ENCODE measurements at places on chromosomes 13 and 19. TPM values are rescaled to one million over a fixed set of nuclear protein-coding genes. Genes with fewer than 3 reads are reported as not detected.
A peak's percentile ranks its signal among the peaks of the same experiment; 100 is the strongest.

- DNase-seq, result no peak
- no peak overlapping the region for H3K4me3 ChIP-seq
- H3K4me1 ChIP-seq, result peaks cover 23% of the 10 kb centered on the region
- H3K36me3 ChIP-seq, result no peaks in the 10 kb centered on the region
- no peaks in the 10 kb centered on the region for H3K27me3 ChIP-seq
These were observed 18.6 kb downstream of the ITM2B start for GRCh38 chr13:48251611-48252081.

- peaks cover 27% of the 10 kb centered on the region for H3K4me1 ChIP-seq
- peak within 1 kb of the TSS; percentile 97 for H3K4me3 ChIP-seq
- H3K27me3 ChIP-seq, result no peaks in the 10 kb centered on the region
- DNase-seq, result peak; percentile 75
These were observed at the start of gene ZNF792 for GRCh38 chr19:34963573-34964406. Gene ZNF792 (minus strand): TSS chr19:34964229. CDS start chr19:34963662, 567 bp downstream.

DNA sequence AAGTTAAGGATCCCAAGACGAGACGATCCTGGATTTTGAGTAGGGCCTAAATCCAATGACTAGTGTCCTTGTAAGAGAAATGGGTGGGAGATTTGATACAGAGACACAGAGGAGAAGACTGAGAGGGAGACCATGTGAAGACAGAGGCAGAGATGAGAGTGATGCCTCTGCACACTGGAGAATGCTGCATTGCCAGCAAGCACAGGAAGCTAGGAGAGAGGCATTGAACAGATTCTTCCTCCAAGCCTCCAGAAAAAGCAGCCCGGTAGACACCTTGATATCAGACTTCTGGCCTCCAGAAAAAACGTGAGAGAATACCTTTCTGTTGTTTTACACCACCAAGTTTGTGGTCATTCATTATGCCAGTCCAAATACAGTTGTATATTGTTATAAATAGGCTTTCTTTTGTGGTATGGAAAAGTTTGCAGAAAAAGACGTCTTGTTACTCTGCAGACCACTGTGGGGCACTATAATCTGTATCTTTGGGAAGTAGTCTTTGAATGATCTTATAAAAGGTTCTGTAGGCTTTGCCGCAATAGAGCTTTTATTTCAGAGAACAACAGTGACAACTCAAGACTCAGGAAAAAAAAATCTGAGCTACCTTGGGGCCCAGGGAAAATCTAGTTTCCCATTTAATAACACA lies 17.9 kb upstream of the RFC3 start:
- H3K4me3 ChIP-seq, result no peak overlapping the region
- H3K27ac ChIP-seq, result no peak overlapping the region
- no peaks in the 10 kb centered on the region for H3K4me1 ChIP-seq

GRCh38 chr13:25178070-25178469 lies 6.0 kb upstream of the AMER2 start:
- peaks cover 7% of the 10 kb centered on the region for H3K36me3 ChIP-seq
- H3K4me1 ChIP-seq, result peaks cover 6% of the 10 kb centered on the region
- no peak overlapping the region for H3K27ac ChIP-seq
- no peak overlapping the region for H3K4me3 ChIP-seq

DNA sequence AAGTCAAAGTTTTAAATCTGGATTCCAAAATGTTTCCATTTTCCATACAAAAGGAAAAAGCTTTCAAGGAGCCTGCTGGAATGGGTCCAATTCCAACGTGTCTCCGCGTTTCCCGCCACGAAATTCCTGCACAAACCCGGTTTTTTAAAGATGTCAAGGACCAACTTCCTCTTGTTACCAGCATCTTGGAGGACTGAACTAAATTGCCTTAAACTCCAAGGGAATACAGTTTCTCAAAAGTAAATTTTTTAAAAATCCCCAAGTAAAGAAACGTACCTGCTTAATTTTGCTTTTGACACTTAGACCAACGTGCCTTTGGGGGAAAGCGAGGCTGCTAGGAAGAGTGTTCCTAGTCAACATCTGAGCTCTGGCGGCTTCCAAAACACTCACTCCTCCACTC lies 12.3 kb upstream of the SOX1 start:
- peaks cover 55% of the 10 kb centered on the region for H3K27me3 ChIP-seq
- no peak overlapping the region for H3K4me3 ChIP-seq
- no peak for DNase-seq
- H3K36me3 ChIP-seq, result peaks cover 6% of the 10 kb centered on the region
- no peaks in the 10 kb centered on the region for H3K4me1 ChIP-seq

- H3K4me1 ChIP-seq, result peaks cover 46% of the 10 kb centered on the region
- H3K4me3 ChIP-seq, result peak overlapping the region; percentile 98
- H3K27ac ChIP-seq, result peak overlapping the region; percentile 96
- no peak for DNase-seq
These were observed 616 bp downstream of the PINLYP start for GRCh38 chr19:43575955-43576878.

Gene CBLC
- total RNA-seq, result not detected

DNA sequence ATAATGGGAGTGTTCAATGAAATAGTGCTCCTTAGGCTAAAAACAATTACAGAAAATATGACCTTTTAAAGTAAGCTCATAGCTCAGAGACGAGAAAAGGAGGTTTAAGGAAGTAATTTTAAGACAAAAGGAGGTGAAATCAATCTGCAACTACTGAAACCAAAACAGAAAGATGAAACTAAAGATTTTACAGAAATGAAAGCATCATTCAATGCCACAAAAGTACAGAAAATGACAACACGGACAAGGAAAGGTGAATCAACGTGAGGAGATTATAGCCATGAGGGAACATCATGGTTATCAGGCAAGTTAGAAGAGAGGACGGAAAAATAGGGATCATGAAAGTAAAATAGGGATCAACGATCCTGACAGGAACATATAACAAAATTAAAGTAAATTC lies 745.2 kb downstream of the PCDH17 start:
- no peaks in the 10 kb centered on the region for H3K27me3 ChIP-seq
- peaks cover 4% of the 10 kb centered on the region for H3K36me3 ChIP-seq

Gene CXCL17
- total RNA-seq, result not detected

DNA sequence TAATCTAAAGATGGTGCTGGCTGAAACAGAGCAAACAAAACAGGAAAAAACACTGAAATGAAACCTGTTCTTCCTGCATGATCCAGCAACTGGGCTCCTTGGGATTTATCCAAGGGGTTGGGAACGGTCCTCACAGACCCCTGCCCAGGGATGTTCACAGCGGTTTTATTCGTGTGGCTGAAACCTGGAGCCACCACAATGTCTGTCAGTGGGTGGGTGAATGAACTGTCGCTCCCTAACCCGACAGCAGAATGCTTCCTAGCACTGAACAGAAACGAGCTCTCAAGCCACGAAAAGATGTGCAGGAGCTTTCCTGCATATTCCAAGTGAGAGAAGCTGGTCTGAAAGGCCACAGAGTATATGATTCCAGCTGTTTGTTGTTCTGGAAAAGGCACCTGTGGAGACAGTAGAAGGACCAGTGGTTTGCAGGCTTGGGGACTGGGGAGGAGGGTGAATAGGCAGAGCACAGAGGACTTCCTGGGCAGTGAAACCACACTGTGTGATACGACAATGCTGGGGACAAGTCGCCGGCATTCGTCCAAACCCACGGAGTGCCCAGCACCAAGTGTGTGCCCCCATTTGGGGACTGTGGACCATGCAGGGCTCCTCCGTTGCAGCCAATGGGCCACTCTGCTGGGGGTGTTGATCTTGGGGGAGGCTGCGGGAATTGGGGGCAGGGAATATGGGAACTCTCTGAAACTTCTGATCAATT lies 73.9 kb downstream of the TEX29 start:
- no peaks in the 10 kb centered on the region for H3K36me3 ChIP-seq
- H3K27ac ChIP-seq, result no peak overlapping the region
- no peak for DNase-seq
- H3K4me1 ChIP-seq, result no peaks in the 10 kb centered on the region
- no peak overlapping the region for H3K4me3 ChIP-seq
- H3K27me3 ChIP-seq, result peaks cover 2% of the 10 kb centered on the region

- peaks cover 9% of the 10 kb centered on the region for H3K4me1 ChIP-seq
- H3K27ac ChIP-seq, result no peak overlapping the region
- peaks cover 2% of the 10 kb centered on the region for H3K27me3 ChIP-seq
- no peak overlapping the region for H3K4me3 ChIP-seq
- H3K36me3 ChIP-seq, result peaks cover 10% of the 10 kb centered on the region
- no peak for DNase-seq
These were observed 7.9 kb upstream of the LINGO3 start for GRCh38 chr19:2315818-2316353.

DNA sequence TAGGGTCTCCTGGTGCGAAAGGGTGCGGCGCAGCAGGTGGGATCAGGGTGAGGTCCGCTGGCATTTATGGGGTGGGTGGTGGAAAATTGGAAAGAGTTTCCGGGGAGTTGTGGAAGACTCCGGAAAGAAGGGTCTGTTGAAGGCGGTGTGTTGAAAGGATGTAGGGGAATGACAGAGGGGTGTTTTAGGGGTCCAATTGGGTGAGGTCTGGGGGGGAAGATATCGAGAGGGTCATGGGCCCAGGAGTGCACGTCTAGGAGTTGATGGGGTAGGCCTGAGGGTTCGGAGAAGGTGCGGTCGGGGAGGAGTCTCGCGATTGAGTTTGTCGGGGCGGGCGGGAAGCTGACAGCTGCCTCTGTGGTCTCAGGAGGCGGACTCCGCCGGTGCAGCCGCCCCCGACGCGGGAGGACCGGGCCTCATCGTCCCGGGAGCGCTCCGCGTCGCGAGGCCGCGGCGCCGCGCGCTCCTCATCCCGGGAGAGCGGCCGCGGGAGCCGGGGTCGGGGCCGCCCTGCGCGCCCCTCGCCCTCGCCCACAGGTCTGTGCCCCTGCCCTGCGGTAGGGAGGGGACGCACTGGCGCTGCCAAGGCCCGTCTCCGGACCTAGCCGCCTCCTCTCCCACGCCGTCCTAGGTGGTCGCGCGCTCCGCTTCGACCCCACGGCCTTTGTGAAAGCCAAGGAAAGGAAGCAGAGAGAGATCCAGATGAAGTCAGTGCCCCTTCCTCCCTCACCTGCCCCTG lies 7.0 kb downstream of the PGLYRP1 start:
- H3K27ac ChIP-seq, result no peak overlapping the region
- DNase-seq, result no peak
- H3K36me3 ChIP-seq, result no peaks in the 10 kb centered on the region
- H3K27me3 ChIP-seq, result peaks cover 9% of the 10 kb centered on the region
- H3K4me1 ChIP-seq, result peaks cover 15% of the 10 kb centered on the region

Gene OR7C1
- not detected for total RNA-seq

DNA sequence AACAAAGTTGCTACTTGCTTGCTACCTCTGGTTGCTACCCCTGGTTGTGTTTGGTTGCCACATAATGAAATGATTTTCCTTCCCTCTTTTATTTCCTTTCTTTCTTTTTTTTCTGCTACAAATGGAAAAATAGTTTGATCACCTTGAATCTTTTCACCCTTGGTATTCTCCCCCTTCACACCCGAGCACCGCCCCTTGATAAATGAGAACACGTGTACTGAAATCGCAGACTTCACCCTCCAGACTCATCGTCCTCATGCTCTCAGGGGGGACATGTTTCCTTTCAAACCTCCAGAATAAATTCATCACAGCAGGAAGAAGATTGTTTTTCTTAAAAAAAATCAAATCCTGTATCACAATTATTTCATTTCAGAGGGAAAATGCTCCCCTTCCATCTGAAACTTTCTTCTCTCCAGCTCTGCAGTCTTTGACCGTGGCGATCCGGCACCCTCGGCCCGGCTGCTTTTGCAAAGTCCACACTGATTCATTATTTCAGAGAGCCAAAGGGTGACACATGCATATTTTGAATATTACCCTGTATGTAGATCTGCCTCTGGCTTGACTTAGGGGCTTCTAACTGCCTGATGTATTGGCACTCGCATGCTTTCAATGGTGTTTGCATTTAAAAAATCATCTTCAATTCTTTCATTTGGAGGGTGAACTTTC lies 222.6 kb upstream of the MAB21L1 start:
- peaks cover 10% of the 10 kb centered on the region for H3K27me3 ChIP-seq
- no peaks in the 10 kb centered on the region for H3K4me1 ChIP-seq
- no peak overlapping the region for H3K4me3 ChIP-seq
- DNase-seq, result no peak

GRCh38 chr19:18304208-18304457 lies 18.7 kb downstream of the LSM4 start:
- no peaks in the 10 kb centered on the region for H3K27me3 ChIP-seq
- H3K27ac ChIP-seq, result peak overlapping the region; percentile 96
- no peaks in the 10 kb centered on the region for H3K36me3 ChIP-seq
- peak overlapping the region; percentile 97 for H3K4me3 ChIP-seq

DNA sequence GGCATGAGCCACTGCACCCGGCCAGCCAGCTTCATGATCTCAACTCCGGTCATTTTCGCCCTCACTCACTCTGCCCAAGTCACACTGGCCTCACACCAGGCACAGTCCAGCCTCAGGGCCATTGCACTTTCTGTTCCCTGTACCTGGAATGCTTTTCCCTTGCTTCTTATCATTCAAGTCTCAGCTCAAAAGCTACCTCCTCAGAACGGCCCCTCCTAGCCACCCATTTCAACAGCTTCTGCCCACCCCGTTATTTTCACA lies 2.5 kb upstream of the TLE2 start:
- peaks cover 22% of the 10 kb centered on the region for H3K4me1 ChIP-seq
- H3K27ac ChIP-seq, result no peak overlapping the region
- no peaks in the 10 kb centered on the region for H3K36me3 ChIP-seq
- no peak for DNase-seq
- H3K27me3 ChIP-seq, result peaks cover 7% of the 10 kb centered on the region

- no peaks in the 10 kb centered on the region for H3K4me1 ChIP-seq
- H3K27me3 ChIP-seq, result peaks cover 48% of the 10 kb centered on the region
- H3K4me3 ChIP-seq, result no peak overlapping the region
- DNase-seq, result no peak
- no peaks in the 10 kb centered on the region for H3K36me3 ChIP-seq
- no peak overlapping the region for H3K27ac ChIP-seq
These were observed 18.9 kb upstream of the ZNRF4 start for GRCh38 chr19:5436106-5436947.

Gene ZNF284
- 1.8 TPM for total RNA-seq

DNA sequence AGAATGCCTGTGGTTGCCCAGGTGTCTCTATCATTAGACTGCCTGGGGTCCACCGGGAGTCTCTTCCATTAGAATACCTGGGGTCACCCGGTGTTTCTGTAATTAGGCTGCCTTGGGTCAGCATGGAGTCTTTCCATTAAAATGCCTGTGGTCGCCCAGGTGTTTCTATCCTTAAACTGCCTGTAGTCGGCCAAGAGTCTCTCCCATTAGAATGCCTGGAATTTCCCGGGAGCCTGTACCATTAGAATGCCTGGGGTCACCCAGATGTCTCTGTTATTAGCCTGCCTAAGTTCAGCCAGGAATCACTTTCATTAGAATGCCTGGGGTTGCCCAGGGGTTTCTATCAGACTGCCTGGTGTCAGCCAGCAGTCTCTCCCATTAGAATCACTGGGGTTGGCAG lies 1492.8 kb downstream of the UQCRFS1 start:
- no peak overlapping the region for H3K4me3 ChIP-seq
- DNase-seq, result no peak
- H3K27ac ChIP-seq, result no peak overlapping the region
- H3K36me3 ChIP-seq, result peaks cover 11% of the 10 kb centered on the region
- no peaks in the 10 kb centered on the region for H3K27me3 ChIP-seq
- H3K4me1 ChIP-seq, result no peaks in the 10 kb centered on the region

Gene IZUMO4
- total RNA-seq, result 5.9 TPM

- H3K27me3 ChIP-seq, result no peaks in the 10 kb centered on the region
- no peak for DNase-seq
- peaks cover 11% of the 10 kb centered on the region for H3K4me1 ChIP-seq
- H3K4me3 ChIP-seq, result no peak overlapping the region
These were observed 21.6 kb downstream of the CAPS start for GRCh38 chr19:5935473-5936291.

Gene LPAR2
- total RNA-seq, result 33.7 TPM
